ENCODE measurements at places on chromosomes 3 and 15. TPM values are rescaled to one million over a fixed set of nuclear protein-coding genes. Genes with fewer than 3 reads are reported as not detected.

- DNase-seq, result no peak
Observed at GRCh38 chr3:147412917-147413685, 3.9 kb downstream of the ZIC1 start.

DNA sequence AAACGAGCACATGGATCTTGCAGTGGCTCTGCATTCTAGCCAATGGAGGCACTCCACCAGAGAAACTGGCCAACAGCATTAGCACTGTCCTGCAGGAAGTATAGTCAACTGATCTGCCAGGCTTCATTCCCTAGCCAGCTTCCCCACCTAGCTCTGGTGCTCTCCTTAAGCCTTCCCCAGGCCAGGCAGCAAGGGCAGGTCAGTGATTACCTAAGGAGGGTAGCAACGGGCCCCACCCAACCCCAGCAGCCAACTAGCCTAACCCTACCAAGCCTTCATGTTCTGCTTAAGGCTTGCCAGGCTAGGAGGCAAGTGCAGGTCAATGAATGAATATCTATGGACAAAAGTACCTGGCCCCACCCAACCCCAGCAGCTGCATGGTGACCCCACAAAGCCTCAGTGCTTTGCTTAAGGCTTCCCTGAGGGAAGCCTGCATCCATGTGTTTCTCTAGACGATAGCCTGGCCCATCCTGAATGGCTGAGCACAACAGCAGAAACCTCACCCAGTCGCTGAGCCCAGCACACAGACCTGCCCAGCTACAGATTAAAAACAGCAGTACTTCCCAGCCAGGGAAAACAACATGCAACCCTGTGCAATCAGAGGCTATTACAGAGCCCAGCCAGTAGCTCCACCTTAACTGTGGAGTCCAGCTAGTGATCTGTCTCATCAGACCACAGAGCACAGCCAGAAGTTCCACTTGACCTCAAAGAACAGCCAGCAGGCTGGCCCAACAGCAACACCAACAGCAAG lies 28.5 kb downstream of the THBS1 start:
- DNase-seq, result no peak

- DNase-seq, result no peak
Observed at GRCh38 chr15:73767806-73768501, 14.8 kb upstream of the INSYN1 start.

GRCh38 chr3:197021729-197022404 lies 7.8 kb downstream of the MELTF start:
- DNase-seq, result no peak

- DNase-seq, result no peak
Observed at GRCh38 chr15:33960549-33960935, 7.8 kb upstream of the CHRM5 start.

- DNase-seq, result no peak
Observed at GRCh38 chr15:79623488-79623887, 191.4 kb downstream of the MINAR1 start.

DNA sequence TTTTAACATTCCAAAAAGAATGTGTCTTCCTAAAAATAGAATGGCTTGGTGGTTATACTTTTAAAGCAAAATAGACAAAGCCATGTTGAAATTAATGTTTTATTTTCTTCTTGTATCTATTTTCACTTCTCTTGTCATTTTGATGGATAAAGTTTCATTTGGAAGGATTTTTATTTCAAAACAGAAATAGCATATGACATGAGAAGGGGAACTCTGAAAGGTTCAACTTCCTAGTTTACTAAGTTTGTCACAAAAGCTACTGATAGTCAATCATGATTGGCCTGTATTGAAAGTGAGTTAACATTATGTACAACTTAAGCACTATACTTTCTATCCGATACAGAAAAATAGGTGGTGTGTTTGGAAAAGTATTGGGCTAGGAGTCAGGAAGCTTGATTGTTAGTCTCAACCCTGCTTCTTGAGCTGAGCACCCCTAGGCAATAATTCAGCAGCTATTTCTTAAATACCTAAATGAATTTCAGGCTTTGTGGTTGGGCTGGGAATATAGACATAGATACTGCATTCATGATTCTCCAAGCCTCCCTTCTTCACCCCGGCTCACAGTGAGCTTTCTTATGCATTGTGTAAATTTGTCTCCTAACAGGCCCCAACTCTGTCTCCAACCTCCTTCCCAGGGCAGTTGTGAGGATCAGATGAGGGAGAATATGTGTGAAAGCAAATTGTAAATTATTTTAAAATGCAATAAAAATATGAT lies 46.9 kb upstream of the CSPG4 start:
- no peak for DNase-seq

GRCh38 chr3:118740722-118741290 lies 293.8 kb downstream of the IGSF11 start:
- DNase-seq, result no peak

DNA sequence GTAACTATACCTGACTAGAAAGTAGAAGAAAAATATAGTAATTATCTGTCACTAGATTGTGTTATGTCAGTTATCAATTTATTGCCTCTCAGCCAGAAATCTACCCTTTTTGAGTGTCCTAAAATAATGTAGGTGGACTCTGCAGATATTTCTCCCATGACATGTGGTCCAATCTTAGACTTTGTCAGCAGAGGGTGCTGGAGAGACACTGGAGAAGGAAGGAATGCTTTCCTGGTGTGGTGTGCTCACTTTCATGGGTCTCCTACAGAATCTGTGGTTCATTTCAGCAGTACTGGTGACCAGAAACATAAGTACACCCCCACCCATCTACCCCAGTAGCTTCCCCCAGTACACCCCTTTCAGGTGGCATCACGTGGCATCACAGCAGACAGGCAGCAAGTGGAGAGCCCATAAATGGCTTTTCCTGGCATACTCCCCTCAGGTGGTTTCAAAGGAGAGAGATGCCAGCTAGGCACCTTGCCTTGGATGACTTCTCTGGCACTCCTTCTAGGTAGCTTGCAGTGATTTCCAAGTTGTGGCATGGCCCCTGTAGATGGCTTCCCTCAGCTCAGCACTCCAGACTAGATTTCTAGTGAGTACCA lies 114.7 kb downstream of the GADL1 start:
- DNase-seq, result peak; percentile 42

Gene UCN2
- 4.3 TPM for total RNA-seq

Gene CD200R1
- 0.48 TPM for total RNA-seq

Gene PIGZ
- total RNA-seq, result 4.5 TPM

Gene CCR5
- total RNA-seq, result not detected

Gene GTF2E1
- total RNA-seq, result 16.5 TPM

Gene CCDC39
- not detected for total RNA-seq

Gene CSTA
- total RNA-seq, result 0.78 TPM

Gene CPOX
- total RNA-seq, result 63.3 TPM

All from RPMI7951 (cell line).